ENCODE measurements at places on chromosomes 12 and 14. TPM values are rescaled to one million over a fixed set of nuclear protein-coding genes. Genes with fewer than 3 reads are reported as not detected.

The TNFAIP2 gene
- 33.3 TPM for total RNA-seq

The PZP gene
- not detected for total RNA-seq

The PTHLH gene
- not detected for total RNA-seq

The LRRIQ1 gene
- 1.2 TPM for total RNA-seq

The TPPP2 gene
- total RNA-seq: not detected

The OR4K1 gene
- not detected for total RNA-seq

The RNASE2 gene
- not detected for total RNA-seq

The LTA4H gene
- total RNA-seq: 161 TPM
